ENCODE measurements at places on chromosomes 2 and 18.

DNA sequence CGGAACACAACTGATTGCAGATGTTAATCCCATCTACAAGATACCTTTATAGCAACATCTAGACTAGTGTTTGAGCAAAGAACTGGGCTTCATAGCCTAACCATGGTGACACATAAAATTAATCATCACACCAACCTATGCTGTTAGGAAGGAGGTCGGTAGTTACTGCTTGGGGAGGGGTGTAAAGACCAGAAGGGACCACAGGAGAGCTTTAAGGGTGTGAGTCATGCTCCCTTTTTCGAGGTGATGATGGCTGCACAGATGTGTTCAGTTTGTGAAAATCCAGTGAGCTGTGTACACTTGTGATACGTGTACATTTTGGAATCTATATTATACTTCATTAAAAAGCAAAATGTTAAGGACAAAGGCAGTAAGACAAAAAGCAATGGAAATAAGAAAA lies 4.6 kb upstream of the SEH1L start:
- no peaks in the 10 kb centered on the region for H3K36me3 ChIP-seq
- H3K4me1 ChIP-seq = peaks cover 9% of the 10 kb centered on the region
- H3K4me3 ChIP-seq = no peak overlapping the region

- H3K27me3 ChIP-seq = no peaks in the 10 kb centered on the region
- H3K4me3 ChIP-seq = no peak overlapping the region
- H3K4me1 ChIP-seq = peaks cover 9% of the 10 kb centered on the region
- peaks cover 1% of the 10 kb centered on the region for H3K36me3 ChIP-seq
- no peak for DNase-seq
Measured at GRCh38 chr2:108548208-108549003, 14.1 kb downstream of the LIMS1 start.

- H3K4me1 ChIP-seq = no peaks in the 10 kb centered on the region
- no peaks in the 10 kb centered on the region for H3K36me3 ChIP-seq
- H3K4me3 ChIP-seq = no peak overlapping the region
Measured at GRCh38 chr2:187302586-187302985, 145.5 kb downstream of the CALCRL start.

DNA sequence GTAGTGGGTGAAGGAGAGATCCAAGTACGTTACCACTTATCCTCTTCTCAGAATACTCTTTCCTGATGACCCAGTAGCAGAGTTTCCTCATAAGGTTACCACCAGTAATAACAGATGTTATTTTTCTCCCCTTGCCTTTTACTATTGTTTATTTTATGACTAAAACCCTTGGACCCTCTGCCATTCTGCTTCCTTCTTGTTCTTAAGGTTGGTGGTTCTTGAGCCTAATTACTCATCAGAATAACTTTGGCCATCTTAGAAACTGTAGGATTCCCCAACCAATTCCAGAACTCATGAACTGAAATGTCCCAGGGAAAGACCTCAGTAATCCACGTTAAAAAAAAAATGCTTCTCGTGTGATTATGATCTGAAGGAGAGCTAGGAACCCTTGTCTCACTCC lies 64.9 kb downstream of the CHST9 start:
- no peaks in the 10 kb centered on the region for H3K27me3 ChIP-seq
- H3K27ac ChIP-seq = no peak overlapping the region
- DNase-seq = no peak
- no peak overlapping the region for H3K4me3 ChIP-seq

DNA sequence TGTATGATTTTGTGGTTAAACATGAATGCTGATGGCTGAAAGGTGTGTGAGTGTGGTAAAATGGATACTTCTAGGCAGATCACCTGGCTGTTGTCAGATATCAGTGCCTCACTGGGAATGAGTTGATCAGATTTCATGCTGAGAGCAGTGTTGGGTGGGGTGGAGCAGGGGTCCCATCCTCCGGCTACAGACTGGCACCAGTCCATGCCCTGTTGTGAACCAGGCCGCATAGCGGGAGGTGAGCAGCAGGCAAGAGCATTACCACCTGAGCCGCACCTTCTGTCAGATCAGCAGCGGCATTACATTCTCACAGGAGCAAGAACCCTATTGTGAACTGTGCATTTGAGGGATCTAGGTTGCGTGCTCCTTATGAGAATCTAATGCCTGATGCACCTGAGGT lies 78.7 kb downstream of the GLI2 start:
- no peak for DNase-seq
- peaks cover 6% of the 10 kb centered on the region for H3K27me3 ChIP-seq
- no peaks in the 10 kb centered on the region for H3K36me3 ChIP-seq
- H3K4me3 ChIP-seq = no peak overlapping the region

DNA sequence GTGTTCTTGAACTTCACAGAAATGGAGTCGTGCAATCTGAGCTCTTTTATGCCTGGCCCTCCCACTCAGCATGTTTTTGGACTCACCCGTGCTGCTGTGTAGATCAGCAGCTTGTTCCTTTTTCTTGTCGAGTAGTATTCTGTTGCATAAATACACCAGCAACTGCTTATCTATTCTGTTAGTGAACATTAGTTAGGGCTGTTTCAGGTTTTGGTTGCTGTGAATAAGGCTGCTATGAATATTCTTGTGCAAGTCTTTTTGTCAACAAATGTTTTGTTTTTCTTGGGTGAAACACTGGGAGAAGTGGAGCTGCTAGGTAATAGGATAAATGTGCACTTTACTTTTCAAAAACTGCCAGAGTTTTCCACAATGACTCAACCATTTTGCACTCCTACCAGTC lies 15.3 kb upstream of the CIDEA start:
- H3K27me3 ChIP-seq = peaks cover 13% of the 10 kb centered on the region
- H3K36me3 ChIP-seq = no peaks in the 10 kb centered on the region
- H3K4me3 ChIP-seq = no peak overlapping the region

- peaks cover 1% of the 10 kb centered on the region for H3K4me1 ChIP-seq
- no peak overlapping the region for H3K4me3 ChIP-seq
- H3K36me3 ChIP-seq = no peaks in the 10 kb centered on the region
- H3K27ac ChIP-seq = no peak overlapping the region
Measured at GRCh38 chr2:239869272-239870155, 155.6 kb downstream of the NDUFA10 start.

GRCh38 chr2:38765149-38765548 lies 12.9 kb upstream of the GEMIN6 start:
- no peaks in the 10 kb centered on the region for H3K27me3 ChIP-seq
- no peak overlapping the region for H3K27ac ChIP-seq
- H3K36me3 ChIP-seq = no peaks in the 10 kb centered on the region
- H3K4me1 ChIP-seq = no peaks in the 10 kb centered on the region
- no peak overlapping the region for H3K4me3 ChIP-seq

DNA sequence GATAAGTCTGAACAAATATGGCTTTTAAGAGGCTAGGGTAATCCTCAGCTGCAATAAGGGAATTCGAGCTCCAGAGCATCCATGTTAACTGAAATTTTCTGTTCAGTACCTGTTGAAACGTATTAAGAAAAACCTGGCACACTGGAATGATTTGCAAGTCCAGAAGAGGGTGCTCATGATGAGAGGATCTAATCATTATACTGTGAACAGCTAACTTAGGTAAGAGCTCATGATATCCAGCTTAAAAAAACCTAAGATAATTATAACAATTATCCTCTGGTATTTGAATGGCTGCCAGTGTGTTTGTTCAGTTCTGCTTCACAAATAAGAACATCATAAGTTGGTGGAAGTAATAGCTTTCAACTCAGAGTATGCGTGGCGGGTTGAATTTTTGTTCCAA lies 1118.3 kb upstream of the DDX18 start:
- no peak for DNase-seq
- no peaks in the 10 kb centered on the region for H3K27me3 ChIP-seq
- no peaks in the 10 kb centered on the region for H3K4me1 ChIP-seq
- H3K36me3 ChIP-seq = no peaks in the 10 kb centered on the region

DNA sequence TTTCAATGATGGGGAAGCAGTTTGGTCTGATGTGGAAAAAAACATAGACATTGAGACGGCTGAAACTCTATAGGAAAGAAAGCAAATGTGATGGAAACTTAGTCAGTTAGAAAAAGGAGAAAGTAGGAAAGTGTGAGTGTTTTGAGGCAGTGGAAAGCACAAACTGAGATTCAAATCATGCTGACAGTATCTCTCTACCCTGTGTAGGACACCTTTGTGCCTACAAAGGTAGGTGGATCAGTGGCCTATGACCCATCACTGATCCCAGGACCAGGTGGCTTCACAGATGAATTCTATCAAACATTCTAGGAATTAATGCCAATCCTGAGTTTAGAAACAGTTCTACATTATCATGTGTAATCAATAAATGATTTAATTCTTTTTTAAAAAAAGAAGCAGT lies 57.1 kb downstream of the CD226 start:
- H3K4me1 ChIP-seq = peaks cover 6% of the 10 kb centered on the region
- no peak for DNase-seq
- H3K36me3 ChIP-seq = peaks cover 5% of the 10 kb centered on the region
- H3K27me3 ChIP-seq = peaks cover 1% of the 10 kb centered on the region

- DNase-seq = no peak
- peaks cover 2% of the 10 kb centered on the region for H3K27me3 ChIP-seq
- H3K4me1 ChIP-seq = no peaks in the 10 kb centered on the region
- H3K36me3 ChIP-seq = no peaks in the 10 kb centered on the region
Measured at GRCh38 chr2:240781471-240782220, 38.4 kb downstream of the KIF1A start.

- H3K27ac ChIP-seq = peak overlapping the region; percentile 97
- H3K4me3 ChIP-seq = peak overlapping the region; percentile 86
- no peaks in the 10 kb centered on the region for H3K27me3 ChIP-seq
- H3K36me3 ChIP-seq = peaks cover 9% of the 10 kb centered on the region
Measured at GRCh38 chr2:157444641-157445040, 752 bp upstream of the CYTIP start.

- H3K27ac ChIP-seq = no peak overlapping the region
- no peak overlapping the region for H3K4me3 ChIP-seq
- H3K36me3 ChIP-seq = no peaks in the 10 kb centered on the region
Measured at GRCh38 chr2:177629357-177630024, 236.9 kb downstream of the AGPS start.

Measured in memory B cell (primary cell).